CD8-positive, alpha-beta memory T cell (primary cell): ENCODE measurements at places on chromosomes 7 and 10. TPM values are rescaled to one million over a fixed set of nuclear protein-coding genes. Genes with fewer than 3 reads are reported as not detected.

Gene SCD
- 45.3 TPM for total RNA-seq

Gene TBC1D12
- 0.78 TPM for total RNA-seq

Gene ZFAND4
- 11.7 TPM for total RNA-seq

Gene TRPV5
- not detected for total RNA-seq

Gene ACTR3C
- total RNA-seq, result 6.6 TPM

Gene AKR1C3
- total RNA-seq, result 0.75 TPM

Gene ABCC2
- 1.5 TPM for total RNA-seq

Gene METTL27
- total RNA-seq, result not detected

Gene PTPRZ1
- total RNA-seq, result not detected

Gene WIPF3
- total RNA-seq, result not detected

Gene GPR26
- total RNA-seq, result not detected

Gene NKX1-2
- total RNA-seq, result not detected

Gene FOXI2
- total RNA-seq, result not detected

Gene PSPH
- 26.7 TPM for total RNA-seq

Gene LOXL4
- not detected for total RNA-seq

Gene KEL
- total RNA-seq, result 0.20 TPM

Gene PON1
- total RNA-seq, result not detected

Gene ODAD2
- total RNA-seq, result not detected

Gene MACROH2A2
- 2.9 TPM for total RNA-seq

Gene TBATA
- not detected for total RNA-seq

Gene VSTM2A
- not detected for total RNA-seq

Gene OPN4
- not detected for total RNA-seq

Gene ARHGAP22
- not detected for total RNA-seq

Gene RET
- not detected for total RNA-seq

Gene CTTNBP2
- total RNA-seq, result not detected

Gene GPC2
- total RNA-seq, result 2.1 TPM

Gene CNTNAP2
- total RNA-seq, result not detected

Gene NRP1
- 2.2 TPM for total RNA-seq

Gene GSAP
- 2.0 TPM for total RNA-seq

Gene NRG3
- total RNA-seq, result not detected

Gene TDRD1
- total RNA-seq, result 0.13 TPM

Gene COL13A1
- total RNA-seq, result not detected

Gene SPDYE5
- not detected for total RNA-seq

Gene GPR15LG
- total RNA-seq, result not detected

Gene WDFY4
- total RNA-seq, result 0.35 TPM

Gene MAGI2
- total RNA-seq, result 0.26 TPM
